ENCODE measurements at places on chromosomes 1 and 21.
A peak's percentile ranks its signal among the peaks of the same experiment; 100 is the strongest.

GRCh38 chr1:51734896-51735745 is 118.2 kb downstream of the OSBPL9 start:
- DNase-seq: no peak

GRCh38 chr1:46520063-46520911 is 30.7 kb downstream of the DMBX1 start:
- no peak for DNase-seq

- no peak for DNase-seq
Measured at GRCh38 chr1:204405988-204406387, 5.6 kb downstream of the PPP1R15B start.

GRCh38 chr1:84086189-84086588 is 57.9 kb upstream of the PRKACB start:
- no peak for DNase-seq

DNA sequence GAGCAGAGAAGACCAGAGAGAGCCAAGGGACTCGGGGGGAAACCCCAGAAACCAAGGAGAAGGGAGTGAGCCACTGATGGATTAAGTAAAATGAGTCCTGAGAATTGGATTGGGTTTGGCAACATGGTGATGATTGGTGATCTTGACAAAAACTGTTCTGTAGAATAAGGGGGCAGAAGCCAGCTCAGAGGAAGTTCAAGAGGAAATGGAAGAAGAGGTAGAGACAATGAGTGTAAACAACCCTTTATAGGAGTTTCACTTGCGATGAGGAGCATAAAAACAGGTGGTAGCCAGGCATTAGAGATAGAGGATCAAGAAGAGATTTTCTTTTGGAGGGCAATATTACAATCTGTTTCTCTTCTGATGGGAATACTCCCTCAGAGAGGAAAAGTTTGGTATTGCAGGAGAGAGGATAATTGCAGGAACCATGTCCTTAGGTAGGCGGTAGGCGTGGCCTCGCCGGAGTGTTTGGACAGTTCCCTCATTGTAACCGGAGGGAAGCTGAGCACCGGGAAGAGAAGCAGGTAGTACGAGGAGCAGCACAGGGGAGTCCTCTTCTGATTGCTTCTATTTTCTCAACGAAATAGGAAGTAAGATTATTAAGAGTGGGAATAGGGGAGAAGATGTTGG is 68.4 kb upstream of the TENT5C start:
- DNase-seq: no peak

DNA sequence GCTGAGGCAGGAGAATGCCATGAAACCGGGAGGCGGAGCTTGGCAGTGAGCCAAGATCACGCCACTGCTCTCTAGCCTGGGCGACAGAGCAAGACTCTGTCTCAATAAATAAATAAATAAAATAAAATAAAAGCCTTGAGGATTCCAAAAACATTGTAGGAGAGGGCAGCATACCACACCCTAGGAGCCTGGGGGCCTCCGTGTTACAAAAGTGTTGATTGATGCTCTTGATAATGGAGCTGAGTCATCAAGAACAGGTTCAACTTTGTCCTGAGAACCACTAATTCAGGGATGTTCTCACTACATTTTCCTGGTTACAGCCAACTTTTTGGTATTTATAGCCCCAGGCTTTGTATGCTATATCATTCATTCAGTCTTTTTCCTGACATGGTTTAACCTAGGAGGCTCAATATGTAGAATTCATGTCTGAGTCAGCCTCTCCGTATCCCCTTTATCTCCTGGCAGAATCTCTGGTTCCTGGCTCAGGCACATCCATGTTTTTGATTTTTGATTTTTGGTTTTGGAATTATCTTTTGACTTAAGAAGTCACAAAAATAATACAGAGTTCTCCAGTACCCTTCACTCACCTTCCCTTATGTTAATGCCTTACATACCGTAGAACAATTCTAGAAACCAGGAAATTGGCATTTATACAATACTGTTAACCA is 69.4 kb downstream of the LRRC8D start:
- DNase-seq: no peak

GRCh38 chr1:39085174-39085573 is 59.0 kb downstream of the NDUFS5 start:
- no peak for DNase-seq

DNA sequence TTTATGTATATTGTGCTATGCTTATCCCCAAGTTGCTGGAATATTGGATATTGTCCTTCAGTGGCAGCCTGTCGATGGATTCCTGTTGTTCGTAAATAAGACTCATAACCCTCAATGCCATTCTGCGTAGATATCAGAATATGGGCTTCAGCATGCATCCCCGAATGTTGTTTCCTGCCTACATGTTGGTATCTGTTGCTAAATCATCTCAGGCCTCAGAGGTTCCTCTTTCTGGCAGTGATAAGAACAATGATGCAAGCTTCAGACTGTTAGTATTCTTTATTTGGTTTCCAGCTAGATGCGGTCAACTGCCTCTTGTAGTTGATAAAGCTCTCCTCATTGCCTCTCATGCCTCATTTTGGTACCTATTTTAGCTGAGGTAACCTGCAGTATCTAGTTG is 2082.6 kb downstream of the MRPL39 start:
- no peak for DNase-seq

- DNase-seq: no peak
Measured at GRCh38 chr1:930633-931138, 7.0 kb downstream of the SAMD11 start.

DNA sequence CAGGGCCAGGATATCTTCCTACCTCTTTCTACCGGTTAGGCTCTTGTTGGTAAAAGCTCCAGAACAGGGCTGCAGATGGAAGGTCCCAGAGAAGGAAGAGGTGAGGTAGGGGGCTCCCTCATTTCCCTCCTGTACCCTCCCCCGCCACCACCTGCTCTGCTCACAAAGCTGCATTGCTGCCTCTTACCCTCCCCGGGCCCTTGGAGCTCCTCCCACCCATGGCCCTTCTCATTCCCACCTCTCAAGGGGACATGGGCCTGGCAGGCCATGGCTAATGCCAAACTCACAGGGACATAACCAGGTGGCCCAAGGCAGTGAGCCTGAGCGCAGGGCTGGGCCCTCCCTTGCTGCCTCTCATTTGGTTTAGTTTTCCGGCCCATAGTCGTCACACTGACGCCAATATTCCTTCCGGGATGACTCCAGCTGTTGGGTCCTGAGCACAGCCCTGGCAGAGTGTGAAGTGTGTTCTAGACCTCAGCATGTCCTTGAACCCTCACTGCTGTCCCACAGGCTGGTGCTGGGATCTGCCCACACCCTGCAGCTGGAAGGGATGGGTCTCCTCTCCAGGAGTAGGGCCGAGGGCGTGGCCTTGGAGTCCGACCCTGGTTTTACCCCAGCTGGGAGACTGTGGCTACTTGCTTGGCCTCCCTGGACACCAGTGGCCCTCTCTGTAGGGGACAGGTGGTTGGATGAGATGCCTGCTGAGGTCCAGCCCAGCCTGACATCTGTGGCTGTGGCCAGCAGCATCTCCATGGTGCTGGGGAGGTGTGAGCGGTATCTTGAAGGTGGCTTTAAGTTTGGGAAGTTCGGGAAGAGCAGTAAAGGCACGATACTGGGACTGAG is 104.6 kb downstream of the ARHGEF10L start:
- DNase-seq: no peak

- DNase-seq: no peak
Measured at GRCh38 chr1:159056069-159056698, 20.4 kb downstream of the AIM2 start.

DNA sequence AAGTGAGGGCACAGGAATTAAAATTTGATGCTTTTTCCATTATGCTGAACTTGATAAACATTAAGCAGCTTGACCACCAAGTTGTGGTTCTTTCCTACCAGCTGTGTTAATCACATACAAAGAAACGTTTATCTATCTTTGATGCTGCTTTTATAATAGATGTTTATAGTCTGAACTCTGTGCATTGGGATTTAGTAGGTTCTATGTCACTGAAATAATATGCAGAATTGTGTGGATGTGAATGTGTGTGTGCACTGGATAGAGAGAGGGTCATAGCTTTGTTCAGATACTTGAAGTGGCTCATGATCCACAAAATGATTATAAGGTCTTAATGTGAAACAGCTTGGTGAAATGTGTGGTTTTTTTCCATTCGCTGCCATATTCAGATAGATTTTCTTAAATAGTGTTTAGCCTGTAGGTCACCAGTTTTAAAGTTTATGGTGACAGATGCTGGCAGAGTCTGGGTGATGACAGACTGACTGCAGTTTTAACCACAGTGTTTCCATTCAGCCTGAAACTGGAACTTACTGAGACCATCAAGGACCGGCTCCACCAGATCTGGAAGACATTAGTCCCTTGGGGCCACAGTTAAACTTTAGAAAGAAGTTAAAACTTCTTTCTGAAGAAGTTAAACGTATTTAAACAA is 10.2 kb downstream of the DDI2 start:
- no peak for DNase-seq

- DNase-seq: no peak
Measured at GRCh38 chr1:167071286-167071685, 18.9 kb downstream of the GPA33 start.

DNA sequence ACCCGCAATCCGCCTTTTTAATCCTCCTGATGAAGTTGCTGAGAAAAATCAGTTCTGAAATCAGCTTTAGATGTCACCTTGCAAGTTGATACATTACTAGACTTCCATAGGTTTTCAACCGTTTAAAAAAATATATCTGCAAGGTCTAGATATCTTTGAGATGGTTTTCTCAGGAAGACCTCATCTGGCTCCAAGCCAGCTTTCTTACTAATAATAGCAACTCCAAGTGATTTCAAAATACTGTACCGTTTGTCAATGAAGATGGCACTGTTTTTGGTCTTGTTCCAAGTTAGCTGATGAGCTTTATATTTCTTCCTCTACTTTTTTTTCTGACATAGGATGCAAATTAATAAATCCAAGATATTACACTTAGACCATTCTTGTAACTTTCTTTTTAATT is 40.3 kb downstream of the LRRC8C start:
- no peak for DNase-seq

DNA sequence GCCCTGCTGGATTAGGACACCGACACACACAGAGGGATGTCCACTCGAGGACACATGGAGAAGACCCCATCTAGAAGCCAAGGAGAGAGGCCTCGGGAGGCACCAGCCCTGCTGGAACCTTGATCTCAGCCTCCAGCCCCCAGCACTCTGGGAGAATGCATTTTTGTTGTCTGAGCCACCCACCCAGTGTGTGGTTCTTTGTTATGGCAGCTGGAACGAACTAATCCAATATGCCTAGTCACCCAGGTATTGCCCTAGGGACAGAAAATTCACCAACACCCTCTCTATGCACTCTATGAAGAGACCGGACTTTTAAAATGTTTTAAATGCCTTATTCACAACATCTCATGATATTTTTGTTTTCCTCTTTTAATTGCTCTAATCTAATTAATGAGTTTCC is 117.4 kb downstream of the CRYAA start:
- no peak for DNase-seq

- DNase-seq: no peak
Measured at GRCh38 chr1:160411271-160412027, 11.1 kb downstream of the VANGL2 start.

- no peak for DNase-seq
Measured at GRCh38 chr21:37766129-37766528, 150.1 kb downstream of the KCNJ6 start.

DNA sequence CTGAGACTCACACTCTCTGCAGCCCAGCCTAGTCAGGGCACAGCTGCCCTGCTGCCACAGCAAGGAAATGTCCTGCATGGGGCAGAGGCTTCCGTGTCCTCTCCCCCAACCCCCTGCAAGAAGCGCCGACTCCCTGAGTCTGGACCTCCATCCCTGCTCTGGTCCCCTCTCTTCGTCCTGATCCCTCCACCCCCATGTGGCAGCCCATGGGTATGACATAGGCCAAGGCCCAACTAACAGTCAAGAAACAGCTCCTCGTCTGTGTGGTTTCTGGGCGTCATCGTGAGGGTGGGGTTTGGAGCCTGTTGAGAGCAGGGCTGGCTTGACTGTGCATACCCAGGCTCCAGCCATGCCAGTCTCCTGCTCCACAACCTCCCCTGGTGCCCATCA is 19.5 kb downstream of the FAAH start:
- DNase-seq: peak; percentile 8

- no peak for DNase-seq
Measured at GRCh38 chr21:35096959-35097358, 47.9 kb upstream of the RUNX1 start.

DNA sequence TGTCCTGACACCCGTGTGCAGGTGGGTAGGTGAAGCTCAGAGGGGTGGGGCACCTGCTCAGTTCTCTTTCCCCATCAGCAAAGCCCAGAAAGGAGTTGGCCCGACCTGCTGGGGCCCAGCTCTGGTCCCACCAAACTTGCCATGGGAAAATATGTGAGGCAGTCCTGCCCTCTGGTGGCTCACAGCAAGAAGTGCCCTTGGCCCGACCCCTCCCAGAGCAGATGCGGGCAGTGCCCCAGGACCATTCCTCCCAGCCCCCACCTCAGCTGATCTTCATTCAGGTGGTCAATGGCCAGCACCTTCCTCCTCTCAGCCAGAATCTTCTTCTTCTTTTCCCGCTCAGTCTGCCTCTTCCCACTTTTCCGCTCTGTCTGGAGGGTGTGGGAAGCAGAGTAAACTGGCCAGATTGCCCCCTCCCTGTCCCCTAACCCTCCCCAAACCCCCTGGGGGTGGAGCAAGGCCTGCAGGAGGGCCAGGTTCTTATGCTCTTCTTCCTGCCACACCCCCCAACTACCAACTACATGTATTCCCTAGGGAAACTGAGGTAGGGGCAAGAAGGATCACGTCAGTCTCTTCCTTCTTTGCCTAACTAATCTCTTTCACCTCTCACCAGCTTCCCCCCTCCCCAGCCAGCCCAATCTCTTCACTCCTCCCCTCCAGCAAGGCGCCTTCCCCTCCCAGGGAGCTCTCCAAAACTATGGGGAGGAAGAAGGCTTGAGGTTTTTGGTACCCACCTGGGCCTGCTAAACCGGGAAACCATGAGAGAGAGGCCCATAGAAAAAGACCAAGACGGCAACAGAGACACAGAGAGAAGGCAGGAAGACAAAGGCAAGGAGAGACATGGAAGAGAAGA is 15.6 kb downstream of the TNNT2 start:
- DNase-seq: no peak

DNA sequence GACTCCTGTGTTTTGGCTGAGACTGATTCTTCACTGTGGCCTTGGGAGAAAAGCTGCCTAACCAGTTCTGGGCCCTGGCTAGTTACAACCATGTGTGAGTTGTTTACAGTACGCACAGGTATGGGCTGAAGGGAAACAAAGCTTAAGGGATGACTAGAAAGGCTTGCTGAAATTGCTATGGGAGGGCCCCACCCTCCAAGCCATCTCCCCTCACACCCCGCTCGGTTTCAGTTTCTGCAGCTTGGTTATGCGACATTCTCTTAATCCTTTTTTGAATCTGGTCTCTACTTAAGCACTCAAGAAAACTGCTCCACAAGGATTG is 43.1 kb downstream of the PBX1 start:
- no peak for DNase-seq

GRCh38 chr1:184806296-184806721 is 51.7 kb upstream of the EDEM3 start:
- no peak for DNase-seq

DNA sequence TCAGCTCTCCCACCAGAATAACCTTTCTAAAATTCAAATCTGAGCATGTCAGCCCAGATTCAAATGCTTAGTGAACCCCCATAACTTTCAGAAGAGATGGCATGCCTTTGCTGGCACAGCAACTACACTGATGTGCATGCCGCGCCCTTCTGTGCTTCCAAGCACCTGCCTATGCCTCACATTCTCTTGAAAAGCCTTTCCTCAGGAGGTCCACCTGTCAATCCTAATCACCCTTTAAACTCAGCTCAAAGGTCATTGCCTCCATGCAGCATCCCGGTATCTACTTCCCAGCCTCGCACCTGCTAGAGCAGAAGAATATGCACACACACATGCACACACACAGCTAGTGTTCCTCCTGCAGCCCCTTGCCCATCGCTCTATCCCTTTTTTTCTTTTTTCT is 5.2 kb upstream of the S100A2 start:
- no peak for DNase-seq

Measured in stimulated activated CD4-positive, alpha-beta T cell treated with anti-CD3 and anti-CD28 coated beads, Interleukin-12 subunit alpha, Interleukin-12 subunit beta, amount 100 ng/mL, for 48 hours (primary cell).